ENCODE measurements at places on chromosomes 6 and 20.

GRCh38 chr6:159739341-159739740, 12.0 kb downstream of the WTAP start:
- DNase-seq = no peak

DNA sequence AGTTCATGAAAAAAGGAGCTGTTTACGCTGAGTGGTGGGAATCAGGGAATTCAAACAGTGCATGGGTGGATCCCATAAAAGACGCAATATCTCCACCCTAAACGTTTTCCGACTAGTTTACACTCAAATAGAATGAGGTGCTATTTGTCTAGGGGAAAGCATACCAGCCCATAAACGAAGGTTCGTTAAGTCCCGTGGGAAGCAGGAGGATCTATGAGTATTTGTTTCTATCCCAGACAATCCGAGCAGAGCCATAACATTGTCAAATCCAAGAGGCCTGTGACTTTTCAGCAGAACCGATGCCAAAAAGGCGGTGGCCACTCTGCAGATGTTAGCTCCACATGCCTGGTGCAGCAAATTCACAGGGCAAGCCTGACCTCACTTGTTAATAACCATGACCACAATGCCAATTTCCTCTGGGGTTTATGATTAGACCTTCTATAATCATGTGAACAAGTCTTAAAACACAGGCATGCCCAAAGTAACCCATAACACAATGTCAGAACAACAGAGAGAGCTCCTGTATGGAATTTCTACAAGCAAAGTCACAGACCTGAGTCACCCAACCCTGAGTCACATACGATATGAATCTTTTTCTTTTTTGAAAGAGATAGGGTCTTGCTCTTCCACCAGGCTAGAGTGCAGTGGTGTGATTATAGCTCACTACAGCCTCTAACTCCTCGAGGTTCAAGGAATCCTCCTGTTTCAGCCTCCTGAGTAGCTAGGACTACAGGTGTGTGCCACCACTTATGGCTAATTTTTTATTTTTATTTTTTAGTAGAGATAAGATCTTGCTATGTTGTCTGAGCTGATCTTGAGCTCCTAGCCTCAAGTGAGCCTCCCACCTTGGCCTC, 123.3 kb downstream of the KIF13A start:
- no peak for DNase-seq

- no peak for DNase-seq
Observed at GRCh38 chr6:54094293-54094692, 16.9 kb upstream of the MLIP start.

DNA sequence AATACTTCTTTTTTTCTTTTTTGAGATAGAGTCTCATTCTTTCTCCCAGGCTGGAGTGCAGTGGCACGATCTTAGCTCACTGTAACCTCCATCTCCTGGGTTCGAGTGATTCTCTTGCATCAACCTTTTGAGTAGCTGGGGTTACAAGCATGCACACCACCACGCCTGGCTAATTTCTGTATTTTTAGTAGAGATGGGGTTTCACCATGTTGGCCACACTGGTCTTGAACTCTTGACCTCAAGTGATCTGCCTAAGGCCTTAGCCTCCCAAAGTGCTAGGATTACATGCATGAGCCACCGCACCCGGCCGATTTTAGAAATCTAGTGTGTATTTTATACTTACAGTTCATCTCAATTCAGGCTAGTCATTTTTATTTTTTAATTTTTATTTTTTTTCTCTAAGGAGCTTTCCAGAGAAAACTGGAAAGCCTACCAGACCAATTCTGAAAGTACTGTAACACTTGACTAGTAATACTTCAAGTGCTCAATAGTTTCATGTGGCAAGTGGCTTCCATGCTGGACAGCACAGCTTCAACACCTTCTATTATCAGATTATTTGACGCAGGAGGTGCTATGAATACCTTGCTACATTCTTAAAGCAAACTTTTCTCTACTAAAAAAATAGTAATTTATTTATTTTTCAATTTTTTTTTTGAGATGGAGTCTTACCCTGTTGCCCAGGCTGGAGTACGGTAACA, 25.0 kb downstream of the POLR1C start:
- no peak for DNase-seq

DNA sequence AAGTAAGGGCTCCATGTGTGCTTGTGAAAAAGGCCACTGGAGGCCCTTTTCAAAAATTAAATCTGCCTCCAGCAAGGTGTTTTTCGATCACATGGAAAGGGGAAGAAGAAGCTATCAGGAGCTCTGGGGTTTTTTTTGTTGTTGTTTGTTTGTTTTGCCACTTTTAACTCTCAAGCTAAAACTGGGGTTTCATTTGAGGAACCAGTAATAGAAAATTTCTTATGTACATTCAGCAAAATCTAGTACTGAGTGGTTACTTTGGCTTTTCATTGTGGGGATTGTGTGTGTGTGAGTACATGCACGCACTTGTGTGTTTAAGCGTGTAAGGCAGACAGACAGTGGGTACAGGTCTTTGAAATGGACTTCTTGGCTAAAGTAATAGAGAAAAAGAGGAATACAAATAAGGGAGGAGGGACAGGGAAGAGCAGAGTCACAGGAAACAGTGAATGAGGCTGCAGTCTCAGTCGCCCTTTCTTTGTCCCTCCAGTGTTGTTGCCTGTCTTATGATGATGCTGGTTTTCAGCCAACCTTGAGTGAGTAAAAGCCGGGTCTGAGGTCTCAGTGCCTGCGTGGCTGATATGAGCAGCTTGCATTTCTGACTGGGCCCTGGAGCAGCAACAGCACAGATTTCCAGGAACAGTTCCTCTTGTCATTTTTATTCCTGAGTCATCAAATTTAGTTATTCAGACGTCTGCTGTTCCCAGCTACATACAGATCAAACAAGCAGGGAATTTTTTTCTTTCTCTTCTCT, 26.2 kb downstream of the SLC16A10 start:
- DNase-seq = no peak

GRCh38 chr6:82617648-82618047, 254.0 kb downstream of the TPBG start:
- no peak for DNase-seq

DNA sequence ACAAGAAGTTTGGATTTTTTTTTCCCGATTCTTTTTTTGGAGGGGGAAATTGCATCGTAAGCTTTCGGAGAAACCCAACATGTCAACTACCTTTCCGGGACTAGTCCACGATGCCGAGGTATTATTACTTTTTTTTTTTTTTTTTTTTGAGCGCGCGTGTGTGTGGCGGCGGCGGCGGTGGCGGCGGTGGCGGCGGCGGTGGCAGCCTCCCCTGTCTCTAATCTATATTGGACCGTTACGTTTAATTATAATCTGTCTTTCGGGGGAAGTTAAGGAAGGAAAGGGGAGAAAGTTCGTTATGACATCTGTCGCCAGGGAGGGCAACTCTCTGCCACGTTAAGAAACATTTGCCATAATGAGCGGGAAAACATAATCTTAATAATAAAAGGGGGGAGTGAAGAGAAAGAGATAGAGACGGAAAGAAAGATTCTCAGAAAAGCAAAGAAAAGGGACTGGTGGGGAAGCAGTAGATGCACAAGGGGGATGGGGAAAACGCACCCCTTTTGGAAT, 706 bp downstream of the TFAP2D start:
- DNase-seq = no peak

DNA sequence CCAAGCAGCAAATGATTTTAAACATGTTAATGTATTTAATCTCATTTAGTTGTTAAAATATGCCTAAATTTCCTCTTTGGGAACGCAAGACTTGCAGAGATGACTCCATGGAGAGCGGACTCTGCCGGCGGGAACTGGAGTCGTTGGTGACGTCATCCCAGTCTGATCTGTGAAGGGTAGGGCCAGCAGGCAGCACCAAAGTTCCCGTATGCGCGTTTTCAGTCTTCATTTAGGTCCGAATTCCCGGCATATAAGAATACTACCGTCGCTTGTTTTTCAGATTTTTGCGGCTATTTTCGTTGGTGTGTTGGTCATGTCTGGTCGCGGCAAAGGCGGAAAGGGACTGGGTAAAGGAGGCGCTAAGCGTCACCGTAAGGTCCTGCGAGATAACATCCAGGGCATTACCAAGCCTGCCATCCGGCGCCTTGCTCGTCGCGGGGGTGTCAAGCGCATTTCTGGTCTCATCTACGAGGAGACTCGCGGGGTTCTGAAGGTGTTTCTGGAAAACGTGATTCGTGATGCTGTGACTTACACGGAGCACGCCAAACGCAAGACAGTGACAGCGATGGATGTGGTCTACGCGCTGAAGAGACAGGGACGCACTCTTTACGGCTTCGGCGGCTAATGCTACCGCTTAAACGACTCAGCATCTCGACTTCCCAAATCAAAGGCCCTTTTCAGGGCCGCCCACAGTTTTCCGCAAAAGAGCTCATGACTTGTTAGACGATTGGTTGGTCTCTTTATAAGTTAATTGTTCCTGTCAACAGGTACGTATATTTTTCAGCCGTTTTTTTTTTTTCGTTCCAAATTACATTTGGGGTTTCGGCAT, 117.3 kb downstream of the HFE start:
- peak; percentile 96 for DNase-seq

DNA sequence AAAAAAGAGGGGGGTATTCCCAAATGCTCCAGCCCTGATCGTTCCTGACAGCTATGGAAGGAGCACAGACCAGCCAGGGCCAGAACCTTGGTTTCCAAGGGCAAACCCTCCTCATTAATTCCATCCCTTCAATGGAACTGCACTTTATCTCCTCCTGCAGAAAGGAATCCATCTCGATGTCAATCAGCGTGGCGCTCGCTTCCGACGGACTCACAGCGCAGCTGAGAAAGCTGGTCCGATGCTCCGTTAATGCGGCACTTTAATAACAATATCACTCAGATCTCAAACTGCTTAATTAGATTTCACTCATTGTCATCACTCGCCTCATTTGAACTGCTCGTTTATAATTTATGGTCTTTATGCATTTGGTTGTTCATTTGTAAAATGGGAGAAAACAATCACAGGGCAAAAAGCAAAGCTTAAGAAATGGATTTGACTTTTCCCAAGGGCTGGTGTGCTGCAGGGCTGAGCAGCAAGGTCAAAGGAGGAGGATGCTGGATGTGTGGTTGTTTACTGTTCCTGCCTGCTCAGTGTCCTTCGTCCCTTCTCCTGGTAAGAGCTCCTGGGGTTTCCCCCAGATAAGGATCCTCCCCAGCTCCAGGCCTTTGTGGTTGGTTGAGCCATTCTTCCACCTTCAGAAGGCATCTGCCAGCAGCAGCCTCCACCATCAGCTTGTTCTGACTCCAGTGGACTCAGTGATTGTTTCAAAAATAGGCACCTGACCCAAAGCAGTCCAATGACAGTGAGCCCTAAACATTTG, 152.7 kb downstream of the ANKRD60 start:
- no peak for DNase-seq

- no peak for DNase-seq
Observed at GRCh38 chr20:35295674-35296073, 3.4 kb upstream of the FAM83C start.

GRCh38 chr6:30075094-30075789, at the start of gene RNF39:
RNF39 (minus strand) TSS chr6:30075769; CDS start chr6:30075585, 184 bp downstream.
- no peak for DNase-seq

DNA sequence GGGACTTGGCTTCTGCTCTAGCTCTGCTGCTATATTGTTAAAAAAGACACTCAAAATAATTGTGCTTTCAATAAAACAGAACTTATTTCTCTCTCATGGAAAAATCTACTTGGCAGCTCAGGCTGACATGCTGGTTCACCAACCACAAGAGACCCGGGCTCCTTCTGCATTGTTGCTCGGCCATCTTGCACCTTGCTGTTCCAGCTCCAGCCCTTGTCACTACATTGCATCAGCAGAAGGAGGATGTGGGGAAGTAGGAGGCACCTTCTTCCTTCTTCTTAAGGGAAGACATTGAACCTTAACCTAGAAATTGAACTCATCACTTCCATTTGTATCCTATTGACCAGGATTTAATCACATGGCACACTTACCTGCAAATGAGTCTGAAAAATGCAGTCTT, 6.6 kb upstream of the C20orf202 start:
- DNase-seq = no peak

DNA sequence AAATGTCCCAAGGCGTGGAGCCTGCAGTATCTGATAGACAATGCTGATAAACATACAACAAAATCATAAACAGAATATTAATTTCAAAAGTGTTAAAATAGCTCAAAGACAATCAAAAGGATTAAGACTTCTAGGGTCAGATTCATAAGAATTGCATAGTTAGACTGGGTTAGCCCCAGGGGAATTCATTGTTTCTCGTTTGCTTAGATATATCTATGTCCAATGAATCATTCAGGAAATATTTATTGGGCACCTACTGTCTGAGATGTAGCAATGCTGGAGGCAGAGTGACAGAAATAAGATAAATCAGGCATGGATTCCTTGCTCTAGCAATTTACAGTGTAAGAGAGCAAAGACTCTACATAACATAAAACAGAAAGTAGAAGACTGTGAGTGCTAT, 124.4 kb upstream of the PRL start:
- DNase-seq = no peak

DNA sequence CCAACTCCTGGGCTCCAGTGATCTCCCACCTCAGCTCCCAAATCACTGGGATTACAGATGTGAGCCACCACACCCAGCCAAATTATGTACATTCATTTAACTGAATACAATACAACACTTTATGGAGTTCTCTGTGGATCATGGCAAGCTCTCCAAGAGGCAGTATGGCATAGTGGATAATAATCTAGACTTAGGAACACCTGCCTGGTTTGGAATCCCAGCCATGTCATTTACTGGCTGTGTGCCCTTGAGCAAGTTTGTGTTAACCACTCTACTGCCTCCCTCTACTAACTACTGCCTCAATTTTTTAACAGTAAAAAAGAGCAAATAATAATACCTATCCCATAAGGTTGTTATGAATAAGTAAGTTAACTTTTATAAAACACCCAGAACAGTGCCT, 1.9 kb upstream of the ETV7 start:
- DNase-seq = no peak

DNA sequence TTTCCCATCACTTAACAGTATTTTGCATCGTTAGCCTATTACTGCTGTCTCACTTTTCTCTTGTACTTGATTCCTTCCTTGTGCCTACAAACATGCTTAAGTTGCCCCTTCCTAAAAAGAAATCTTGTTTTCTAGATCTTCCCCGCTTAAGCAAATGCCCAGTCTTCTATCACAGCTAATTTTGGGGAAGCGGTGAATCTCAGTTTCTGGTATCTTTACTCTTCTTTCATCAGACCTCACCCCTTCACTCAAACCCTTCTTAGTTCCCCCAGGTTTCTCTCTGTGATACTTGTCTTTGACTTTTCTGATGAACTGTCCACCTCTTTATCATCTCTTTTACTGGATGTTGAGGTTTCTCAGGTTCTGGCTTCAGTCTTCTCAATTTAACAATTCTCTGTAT, 14.2 kb downstream of the VAPB start:
- DNase-seq = no peak

GRCh38 chr20:16104783-16105182, 468.5 kb downstream of the KIF16B start:
- DNase-seq = no peak

- peak; percentile 79 for DNase-seq
Observed at GRCh38 chr6:49550492-49551077, at the start of gene C6orf141. C6orf141 (plus strand) TSS chr6:49550668; CDS start chr6:49550793, 125 bp downstream.

- DNase-seq = no peak
Observed at GRCh38 chr6:136792095-136792409, 225 bp downstream of the MAP3K5 start.

GRCh38 chr20:34049897-34050695, 56.4 kb downstream of the RALY start:
- DNase-seq = no peak
